Astrocyte of the spinal cord (primary cell): ENCODE measurements at places on chromosomes 5 and 9.

GRCh38 chr5:17178373-17178675 is 39.1 kb upstream of the BASP1 start:
- no peak for DNase-seq

DNA sequence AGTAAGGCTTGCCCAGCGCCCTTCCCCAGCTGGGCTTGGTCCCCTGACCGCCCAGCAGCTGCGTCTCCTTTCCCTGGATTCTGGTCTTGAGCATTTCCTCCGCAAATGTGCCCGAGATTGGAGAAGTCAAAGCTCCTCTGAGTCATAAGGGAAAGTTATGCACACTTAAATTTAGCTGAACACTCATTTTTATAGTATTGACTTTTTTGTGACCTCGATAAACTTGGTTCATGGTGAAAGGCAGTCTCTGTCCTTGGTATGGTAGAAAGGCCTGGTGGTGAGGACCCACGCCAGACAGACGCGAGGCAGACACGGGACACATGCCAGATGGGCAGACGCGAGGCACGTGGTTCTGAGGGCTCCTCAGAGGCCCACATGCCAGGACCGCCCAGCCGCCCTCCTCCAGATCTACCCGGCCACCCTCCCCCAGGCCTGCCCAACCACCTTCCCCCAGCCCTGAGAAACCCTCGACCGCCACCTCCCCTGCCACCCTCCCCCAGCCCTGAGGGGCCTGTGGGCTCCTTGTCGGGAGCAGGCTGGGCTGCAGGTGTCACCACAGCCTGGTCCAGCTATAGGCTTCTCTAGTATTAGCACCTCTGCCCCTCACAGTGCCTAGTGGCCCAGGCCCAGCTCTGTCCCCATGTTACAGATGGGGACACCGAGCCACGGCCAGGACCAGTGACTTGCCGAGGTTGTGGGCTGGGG is 60.9 kb upstream of the CACNA1B start:
- DNase-seq, result no peak

DNA sequence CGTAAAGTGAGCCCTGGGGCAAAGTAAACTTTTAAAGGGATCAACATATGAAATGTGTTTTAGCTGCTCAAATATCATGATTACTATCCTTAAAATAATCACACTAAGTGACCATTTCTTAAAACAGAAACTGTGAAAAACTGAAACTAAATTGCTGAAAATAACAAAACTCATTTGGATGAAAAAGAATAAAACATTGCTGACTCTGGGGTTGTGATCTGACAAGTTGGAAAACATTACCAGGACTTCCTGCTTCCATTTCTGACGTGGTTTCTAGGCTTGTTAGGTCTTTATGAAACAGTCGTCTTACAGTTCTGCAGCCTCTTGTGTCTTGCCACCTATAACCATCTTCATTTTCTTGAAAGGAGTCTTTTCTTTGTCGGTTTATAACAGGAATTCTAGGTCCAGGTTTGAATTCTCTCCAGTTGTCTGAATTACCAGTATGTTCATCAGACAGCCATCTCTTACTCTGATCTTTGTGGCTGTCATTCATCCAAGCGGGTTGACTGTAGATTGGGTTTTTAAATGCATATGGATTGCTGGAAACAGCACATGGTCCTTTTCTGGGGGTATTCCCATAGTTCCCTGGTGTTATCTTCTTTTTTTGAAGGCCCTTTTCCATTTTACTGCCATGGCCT is 1.7 kb downstream of the TUT7 start:
- no peak for DNase-seq

- DNase-seq, result no peak
Observed at GRCh38 chr5:135047347-135047695, 13.3 kb upstream of the PITX1 start.

- DNase-seq, result peak; percentile 38
Observed at GRCh38 chr5:73722231-73722630, 96.2 kb downstream of the ARHGEF28 start.

DNA sequence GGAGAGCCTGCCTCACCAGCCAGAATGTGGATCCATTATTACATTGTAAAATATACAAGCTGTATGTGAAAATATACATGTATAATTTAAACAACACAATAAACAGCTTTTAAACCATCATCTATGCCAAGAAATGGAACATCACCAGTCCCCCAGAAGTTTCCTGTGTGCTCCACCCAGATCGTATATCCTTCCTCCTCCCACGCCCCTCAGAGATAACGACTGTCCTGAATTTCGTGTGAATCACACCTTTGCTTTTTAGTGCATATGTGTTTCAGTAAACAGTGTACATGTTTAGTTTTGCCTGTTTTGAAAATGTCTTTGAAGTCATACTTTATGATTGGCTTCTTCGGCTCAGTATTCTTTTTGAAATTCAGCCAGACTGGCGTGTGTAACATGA is 134.6 kb upstream of the MYO10 start:
- DNase-seq, result no peak

GRCh38 chr9:110746211-110746930 is 77.8 kb downstream of the MUSK start:
- DNase-seq, result no peak

- peak; percentile 39 for DNase-seq
Observed at GRCh38 chr5:127746756-127747155, 43.6 kb downstream of the CCDC192 start.

- peak; percentile 98 for DNase-seq
Observed at GRCh38 chr9:93098236-93098946, 2.4 kb downstream of the CARD19 start.

- DNase-seq, result no peak
Observed at GRCh38 chr9:76615177-76615603, 149.0 kb upstream of the PCA3 start.

DNA sequence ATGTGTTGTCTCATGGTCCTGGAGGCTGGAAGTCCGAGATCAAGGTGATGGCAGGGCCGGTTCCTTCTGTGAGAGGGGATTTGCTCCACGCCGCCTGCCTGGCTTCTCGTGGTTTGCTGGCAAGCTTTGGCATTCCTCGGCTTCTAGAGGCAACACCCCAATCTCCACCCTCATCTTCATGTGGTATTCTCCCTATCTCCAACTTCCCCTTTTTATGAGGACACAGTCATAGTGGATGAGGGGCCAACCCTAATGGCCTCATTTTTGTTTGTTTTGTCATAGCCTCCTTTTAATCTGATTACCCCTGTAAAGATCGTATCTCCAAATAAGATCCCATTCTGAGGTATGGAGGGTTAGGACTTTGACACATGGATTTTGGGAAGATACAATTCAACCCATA is 41.7 kb upstream of the CLK4 start:
- no peak for DNase-seq

DNA sequence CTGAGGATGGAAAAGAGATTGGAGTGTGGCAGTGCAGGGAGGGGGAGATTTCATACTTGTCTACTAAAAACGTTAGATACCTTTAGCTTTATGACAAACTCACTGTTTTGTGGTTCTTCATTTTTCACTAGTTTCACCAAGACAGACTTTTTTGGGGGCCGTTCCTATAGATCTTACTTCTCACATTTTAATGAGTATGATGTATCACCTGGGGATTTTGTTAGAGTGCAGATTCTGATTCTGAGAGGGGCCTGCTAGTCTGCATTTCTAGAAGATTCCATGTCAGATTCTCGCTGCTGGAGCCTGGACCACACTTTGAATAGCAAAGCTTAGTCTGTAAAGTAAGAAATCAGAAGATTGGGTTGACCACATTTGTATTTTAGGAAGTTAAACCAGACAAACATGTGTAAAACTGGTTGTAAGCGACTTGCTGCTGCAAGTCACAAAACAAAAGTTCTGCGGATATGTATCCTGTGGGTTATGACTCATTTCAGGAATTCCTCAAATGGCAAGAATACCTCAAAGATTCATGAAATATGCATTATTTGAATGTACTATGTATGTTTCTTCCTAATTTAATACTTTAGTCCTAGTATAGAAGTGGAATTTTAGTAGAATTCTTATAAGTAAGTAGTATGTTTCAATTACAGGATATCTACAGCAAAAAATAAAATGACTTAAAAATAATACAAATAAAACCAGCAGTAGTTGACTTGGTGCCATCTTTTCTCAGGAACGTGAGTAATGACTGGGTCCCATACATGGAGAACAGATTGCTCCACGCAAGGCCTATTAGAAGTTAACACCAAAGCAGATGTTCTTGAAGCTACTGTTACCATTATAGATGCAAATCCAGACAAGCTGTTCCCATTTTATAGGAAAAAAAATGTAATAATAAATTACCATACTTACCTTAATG is 27.8 kb downstream of the NFIL3 start:
- DNase-seq, result peak; percentile 93

GRCh38 chr9:81137976-81138568 is 551.3 kb downstream of the TLE1 start:
- no peak for DNase-seq

DNA sequence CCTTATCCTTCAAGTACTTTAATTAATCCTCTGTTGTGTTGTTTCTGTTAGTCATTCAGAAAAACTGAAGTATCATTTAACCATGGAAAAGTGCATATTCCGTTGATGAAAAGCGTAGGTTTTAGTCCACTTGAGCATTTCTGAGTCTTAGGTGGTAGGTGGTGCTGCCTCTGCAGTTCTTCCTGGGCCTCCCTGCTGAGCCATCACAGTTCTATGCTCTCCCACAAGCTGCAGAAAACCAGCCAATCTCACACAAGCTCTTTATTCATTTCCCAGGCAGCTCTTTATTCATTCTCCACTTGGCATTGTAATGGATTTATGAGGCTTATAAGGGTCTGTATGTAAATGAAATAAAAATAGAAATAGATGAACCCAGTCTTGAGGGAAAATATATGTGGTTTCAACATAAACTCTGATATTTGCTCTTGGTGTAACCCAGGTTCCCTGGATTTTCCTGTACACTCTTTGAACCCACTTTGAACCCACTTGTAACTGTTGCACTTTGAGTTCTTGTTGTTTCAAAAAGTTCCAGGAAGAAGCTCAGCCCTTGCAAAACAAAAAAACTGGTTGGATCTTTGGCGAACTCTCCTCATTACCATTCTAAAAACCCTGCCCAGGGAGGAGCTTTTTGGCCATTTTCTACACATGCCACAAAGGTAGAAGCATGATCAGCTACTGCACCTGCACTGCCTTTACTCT is 56.0 kb downstream of the ZNF510 start:
- DNase-seq, result no peak

DNA sequence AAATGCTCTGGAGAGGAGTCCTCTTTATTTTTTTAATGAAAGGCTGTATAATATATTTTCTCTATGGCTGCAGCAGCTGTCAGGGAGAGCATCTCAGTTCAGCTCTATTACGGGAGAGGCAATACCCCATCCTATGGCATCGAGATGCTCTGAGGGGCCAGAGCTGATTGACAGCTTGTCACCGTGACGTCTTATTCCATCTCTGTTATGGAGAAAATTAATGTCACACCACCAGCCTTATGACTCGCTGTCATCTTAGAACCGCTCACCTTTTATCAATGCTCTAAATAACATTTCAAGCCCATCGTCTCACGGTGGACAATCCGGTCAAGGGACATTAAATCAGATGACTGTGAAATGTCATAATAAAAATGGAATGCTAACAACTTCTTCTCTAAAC is 273.5 kb downstream of the SLF1 start:
- DNase-seq, result no peak

DNA sequence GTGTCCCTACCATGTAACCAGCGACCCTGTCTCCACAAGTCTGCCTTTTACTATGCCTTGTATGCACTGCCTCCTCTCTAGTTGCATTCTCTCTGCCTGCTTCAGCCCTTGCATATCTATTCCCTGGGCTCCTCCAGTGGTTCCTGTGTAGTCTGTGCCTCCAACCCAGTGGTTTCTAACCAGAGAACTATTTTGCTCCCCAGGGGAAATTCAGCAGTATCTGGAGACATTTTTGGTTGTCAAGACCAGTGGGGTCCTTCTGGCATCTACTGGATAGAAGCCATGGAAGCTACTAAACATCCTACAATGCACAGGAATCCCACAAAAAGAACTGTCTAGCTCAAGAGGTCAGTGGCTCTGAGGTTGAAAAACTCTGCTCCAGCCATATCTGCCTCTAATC is 224.1 kb upstream of the RASEF start:
- DNase-seq, result no peak

DNA sequence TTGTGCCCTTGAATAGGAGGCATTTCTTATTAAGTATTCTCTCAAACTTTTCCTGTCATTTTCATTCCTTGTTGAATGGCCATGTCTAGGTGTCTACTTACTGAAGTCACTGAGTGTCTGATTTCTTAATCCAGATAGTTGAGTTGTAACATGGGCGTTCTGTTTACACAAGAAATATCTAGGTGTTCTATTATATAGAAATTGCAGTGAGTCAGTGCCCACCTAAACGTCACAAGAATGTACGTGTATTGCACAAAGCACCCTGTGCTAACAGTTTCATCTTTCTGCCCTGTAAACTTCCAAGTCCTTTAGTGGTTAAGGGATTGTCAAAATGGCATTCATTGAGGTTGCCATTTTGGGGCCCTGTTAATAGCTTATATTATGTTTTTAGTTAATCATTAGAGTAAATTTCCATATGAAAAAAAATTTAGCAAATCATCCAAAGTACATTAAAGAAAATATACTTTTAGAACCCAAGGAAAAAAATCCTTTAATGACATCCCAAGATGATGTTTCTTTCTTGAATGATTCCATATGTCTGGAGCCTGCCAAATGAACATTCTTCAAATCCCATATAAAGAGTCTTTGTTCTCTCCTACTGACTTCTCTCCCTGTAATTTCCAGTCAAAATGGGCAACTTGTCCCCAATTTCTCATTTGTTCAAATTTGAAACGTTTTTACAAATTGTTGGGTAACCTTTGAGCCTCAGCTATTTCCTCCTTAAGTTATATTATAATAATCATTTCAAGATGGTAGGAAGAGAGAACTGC is 114.2 kb downstream of the GOLPH3 start:
- peak; percentile 20 for DNase-seq

DNA sequence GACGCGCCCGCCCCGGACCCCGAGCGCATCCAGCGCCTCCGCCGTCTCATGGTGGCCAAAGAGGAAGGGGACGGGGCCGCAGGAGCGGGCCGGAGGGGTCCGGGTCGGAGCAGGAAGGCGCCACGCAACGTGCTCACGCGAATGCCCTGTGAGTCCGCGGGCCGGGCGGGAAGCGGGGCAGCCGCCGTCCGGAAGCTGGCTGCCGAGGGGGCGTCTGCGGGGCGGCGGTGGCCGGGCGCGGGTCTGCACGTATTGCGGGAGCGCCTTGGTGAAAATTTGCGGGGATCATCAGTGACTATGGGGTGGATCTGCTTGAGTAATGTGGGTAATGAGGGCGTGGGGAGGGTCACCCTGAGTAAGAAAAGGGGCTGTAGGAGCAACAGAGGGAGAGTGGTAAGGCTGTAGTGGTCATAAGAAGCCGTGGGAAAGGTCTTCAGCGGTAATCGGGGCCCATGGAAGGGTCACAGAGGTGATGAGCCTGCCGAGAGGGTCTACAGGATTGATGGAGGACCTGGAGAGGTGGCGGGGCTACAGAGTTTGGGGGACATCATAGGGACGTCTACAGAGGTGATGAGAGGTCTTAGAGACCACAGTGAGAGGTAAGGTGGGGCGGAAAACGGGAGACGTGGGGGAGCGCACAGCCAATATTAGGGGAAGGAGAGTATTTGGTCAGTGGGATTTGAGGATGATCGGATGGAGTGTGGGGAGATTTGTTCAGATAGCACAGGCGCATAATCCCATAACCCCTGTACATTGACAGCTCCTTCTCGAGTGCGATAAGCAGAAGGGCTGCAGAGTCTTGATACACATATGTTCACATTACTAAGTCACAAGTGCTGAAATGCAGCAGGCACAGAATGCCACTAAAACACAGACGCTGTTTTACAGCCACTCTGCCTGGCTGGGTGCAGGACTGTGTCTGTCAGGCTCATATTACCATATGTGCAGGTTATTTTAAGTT is 819 bp downstream of the LSM11 start:
- peak; percentile 6 for DNase-seq

- DNase-seq, result no peak
Observed at GRCh38 chr9:30382271-30382670, 2002.2 kb upstream of the ACO1 start.

GRCh38 chr5:165321912-165322311 is 1816.5 kb downstream of the MAT2B start:
- DNase-seq, result peak; percentile 52
